ENCODE measurements at places on chromosomes 12 and 14.

DNA sequence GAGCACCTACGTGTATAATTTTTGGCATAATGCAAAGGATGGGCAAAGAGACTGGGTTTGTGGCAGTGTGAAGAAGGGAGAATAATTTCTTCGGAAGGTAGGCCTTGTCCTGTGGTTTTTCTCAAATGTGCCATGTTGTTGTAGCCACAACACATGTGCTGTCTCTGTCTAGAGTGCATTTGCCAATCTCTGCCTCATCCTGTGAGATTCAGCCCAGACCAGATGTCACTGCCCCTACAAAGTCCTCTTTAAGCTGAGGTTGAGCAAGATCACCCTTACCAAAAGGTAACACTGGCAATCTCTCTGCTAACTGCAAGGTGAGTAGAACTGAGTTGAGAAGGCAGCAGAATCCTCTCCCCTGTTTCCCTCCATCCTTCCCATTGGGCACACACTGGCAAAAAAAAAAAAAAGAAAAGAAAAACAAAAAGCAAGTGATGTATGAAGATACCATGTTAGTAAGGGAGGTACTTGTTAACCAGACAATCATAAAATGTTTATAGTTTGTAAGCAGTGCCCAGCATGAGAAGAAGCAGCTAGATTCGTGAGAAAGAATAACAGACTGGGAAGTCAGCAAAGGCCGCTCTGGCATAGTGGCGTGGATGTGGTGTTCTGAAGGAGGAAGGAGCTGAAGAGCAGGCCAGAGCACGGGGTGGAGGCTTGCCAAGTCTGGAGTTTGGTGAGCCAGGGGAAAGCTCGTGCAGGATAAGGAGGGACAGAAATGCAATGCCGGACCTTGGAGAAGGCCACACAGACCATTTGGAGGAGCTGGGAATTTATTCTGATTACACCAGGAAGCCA is 18.9 kb downstream of the DYRK2 start:
- DNase-seq = no peak

GRCh38 chr12:56080556-56081138 is 682 bp downstream of the ERBB3 start:
- no peak for DNase-seq

GRCh38 chr12:26705851-26706250 is 127.1 kb downstream of the ITPR2 start:
- DNase-seq = no peak

DNA sequence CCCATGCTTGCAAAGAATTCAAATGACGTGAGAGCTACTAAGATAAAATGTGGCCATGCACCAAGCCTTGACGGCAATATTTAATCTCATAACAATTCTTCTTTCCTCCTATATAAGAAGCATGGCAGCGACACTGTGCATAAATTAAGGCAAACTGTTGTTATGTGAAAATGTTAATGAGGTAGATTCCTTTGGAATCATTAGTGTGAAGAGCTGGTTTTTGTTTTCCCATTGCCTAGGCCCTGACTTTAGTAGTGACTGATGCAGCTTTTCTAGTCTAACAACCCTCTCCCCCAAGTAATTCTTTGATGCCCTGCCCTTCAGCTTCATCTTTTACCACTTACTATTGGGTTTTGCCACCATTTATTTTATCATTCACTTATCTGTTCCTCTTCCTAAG is 10.6 kb upstream of the PSEN1 start:
- no peak for DNase-seq

GRCh38 chr12:75923964-75924666 is 107.5 kb downstream of the PHLDA1 start:
- no peak for DNase-seq

- DNase-seq = no peak
These were observed 89.3 kb downstream of the NTN4 start for GRCh38 chr12:95701275-95701674.

DNA sequence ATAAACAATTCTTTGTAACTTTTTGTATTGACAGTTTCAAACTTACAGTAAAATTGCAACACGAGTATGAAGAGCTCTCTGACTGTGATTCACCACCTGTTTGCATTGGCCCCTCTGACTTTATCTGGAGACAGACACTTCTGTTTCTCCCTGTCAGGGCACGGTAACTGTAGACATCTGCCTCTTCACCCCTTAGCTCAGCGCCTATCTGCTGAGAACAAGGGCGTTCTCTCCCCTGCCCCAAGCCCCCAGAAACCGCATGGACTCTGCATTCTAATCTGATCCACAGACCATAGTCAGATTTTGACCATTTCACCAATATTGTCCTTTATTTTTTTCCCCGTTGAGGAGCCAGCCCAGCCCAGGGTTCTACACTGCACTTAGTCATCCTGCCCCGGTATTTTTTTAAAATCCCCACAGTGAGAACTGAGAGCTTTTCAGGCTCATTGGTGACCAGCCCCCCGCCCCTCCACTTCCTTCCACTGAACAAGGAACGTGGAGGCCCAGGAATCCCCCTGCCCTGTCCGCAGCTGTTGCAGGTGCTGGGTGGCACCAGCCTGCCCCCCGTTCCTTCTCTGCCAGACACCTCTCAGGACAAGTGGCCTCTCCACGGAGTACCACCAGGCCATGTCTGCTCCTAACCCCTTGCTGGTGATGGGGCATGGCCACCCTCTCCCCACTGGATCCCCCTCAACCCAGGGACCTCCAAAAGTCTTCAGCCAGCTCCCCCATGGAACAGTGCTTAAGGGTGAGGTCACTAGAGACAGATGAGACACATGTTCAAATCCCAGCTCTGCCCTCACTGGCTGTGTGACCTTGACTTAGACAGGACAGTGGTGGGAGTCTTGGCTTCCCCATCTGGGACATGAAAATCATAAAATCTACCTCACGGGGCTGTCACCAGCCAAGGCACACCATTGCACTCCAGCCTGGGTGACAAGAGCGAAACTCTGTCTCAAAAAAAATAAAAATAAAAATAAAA is 11.2 kb downstream of the RHOF start:
- no peak for DNase-seq

- no peak for DNase-seq
These were observed 2.6 kb upstream of the DDX47 start for GRCh38 chr12:12810553-12811021.

DNA sequence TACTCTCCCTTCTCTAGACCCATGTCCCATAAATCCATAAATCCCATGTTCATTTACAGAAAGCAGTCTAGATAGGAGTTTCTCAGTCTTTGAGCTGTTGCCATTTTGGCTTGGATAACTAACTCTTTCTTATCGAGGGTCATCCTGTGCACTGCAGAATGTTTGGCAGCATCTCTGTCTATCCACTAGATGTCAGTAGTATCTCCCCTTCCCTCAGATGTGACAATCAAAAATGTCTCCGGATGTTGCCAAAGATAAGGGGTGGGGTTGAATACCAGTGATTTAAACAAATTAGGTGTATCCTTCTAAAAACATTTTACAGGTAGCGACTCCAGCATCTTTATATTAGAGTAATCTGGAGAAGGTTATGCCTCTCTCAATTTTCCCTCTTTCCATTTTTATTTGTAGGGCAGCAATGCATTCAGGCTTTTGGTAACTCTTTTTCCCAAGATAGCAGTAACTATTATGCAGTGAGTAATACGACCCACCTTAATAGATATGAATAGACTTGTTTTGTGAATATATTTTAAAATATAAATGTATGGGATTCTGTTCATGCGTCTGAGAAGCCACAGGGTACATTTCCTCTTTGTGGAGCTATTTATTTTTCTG is 100.7 kb downstream of the LRRK2 start:
- DNase-seq = no peak

GRCh38 chr14:32200368-32201192 is 1.3 kb upstream of the RNU6-7 start:
- no peak for DNase-seq

DNA sequence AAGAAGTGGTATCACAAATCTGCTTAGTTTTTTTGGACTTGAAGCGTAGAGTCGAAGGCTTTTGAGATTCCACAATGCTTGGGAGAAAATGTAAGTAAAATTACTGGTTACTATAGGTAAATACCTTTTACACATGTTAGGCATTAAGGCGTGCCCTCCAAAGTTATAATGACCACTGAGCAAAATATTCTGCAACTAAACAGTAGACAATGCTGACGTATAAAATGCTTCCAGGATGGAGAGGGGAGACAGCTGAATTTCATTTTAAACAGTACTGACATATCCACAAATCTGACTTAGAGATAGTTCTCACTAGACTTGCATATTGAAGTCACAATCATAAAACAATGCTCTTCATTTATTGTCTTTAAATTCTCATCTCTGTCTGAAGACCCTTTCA is 144.5 kb upstream of the DCN start:
- DNase-seq = no peak

DNA sequence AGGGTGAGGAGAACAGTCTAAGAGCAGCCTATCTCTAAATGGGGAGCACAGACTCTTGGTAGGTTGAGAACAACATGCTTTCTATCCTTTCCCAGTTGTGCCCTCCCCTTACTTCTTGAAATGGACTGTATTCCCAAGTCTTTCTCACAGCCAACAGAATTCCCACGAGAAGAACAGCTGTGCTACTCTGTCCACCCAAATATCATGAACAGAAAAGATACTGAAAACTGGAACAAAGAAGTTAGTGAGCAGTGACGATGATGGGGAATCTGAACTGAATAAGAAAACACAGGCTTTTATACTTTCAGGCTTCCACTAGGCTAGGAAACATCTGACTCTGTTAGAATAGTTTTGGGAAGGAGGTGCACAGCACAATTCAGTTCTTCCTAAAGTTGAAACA is 3.4 kb downstream of the NACA start:
- DNase-seq = no peak
